NCI-H1436 treated with DMSO at 0.1 percent for 48 hours (cell line): ENCODE measurements at places on chromosomes 7 and 10.

GRCh38 chr7:131733604-131734003, 177.2 kb upstream of the PODXL start:
- no peak for DNase-seq

GRCh38 chr7:132573251-132573955, 2.9 kb downstream of the PLXNA4 start:
- no peak for DNase-seq

DNA sequence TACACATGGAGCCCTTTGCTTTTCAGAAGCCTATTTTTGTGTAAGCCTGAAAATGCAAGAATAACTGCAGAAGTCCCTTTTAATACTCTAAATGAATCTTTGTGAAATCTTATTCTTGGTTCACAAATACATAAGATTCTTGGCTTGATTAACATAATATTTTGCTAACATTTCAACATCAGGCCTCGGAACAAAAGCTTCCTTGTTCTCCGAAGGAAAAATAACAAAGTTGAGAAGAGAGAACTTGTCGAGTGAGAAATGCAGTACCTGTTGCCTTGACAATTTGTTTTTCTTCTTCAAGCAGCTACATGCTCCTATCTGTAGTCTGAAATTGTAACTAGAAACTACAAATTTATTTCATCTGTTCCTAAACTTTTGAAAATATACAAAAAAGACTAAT, 8.5 kb downstream of the NT5C2 start:
- DNase-seq: no peak

DNA sequence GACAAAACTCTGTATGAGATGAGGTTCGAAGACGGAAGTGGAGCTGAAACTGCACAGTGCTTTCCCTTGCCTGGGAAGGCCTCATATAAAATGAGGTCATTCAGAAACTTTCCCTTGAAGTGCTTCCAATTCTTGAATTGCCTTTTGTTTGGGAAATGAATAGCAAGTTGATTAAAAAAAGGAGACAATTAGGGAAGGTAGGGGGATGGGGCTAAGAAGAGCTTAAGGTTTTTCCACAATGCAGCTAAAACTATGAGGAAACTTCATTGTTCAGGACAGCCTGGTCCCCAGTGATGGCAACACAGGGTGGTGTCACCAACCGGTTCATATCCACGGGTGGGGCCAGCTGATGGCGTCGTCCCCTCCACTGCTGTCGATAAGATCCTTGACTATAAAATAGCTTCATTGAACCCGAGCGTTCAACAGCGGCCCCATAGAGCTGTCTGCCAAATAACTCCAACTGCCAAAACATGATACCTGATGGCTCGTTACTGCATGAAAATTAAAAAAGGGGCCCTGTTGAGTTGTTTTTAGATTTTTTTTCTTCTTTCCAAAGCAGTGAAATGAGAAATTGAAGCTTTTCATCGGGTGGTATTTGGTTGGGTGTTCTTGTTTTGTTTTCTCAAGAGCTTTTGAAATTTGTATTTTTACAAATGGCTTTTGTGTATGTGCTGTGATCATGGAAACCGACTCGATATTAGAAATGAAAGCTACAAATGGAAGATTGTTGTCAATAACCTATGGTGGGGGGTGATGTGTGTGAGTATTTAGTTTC, 2.8 kb upstream of the CELF2 start:
- DNase-seq: no peak

GRCh38 chr10:130037169-130037661, 73.1 kb upstream of the EBF3 start:
- no peak for DNase-seq

- no peak for DNase-seq
Measured at GRCh38 chr7:49771427-49772176, 1.8 kb upstream of the VWC2 start.

DNA sequence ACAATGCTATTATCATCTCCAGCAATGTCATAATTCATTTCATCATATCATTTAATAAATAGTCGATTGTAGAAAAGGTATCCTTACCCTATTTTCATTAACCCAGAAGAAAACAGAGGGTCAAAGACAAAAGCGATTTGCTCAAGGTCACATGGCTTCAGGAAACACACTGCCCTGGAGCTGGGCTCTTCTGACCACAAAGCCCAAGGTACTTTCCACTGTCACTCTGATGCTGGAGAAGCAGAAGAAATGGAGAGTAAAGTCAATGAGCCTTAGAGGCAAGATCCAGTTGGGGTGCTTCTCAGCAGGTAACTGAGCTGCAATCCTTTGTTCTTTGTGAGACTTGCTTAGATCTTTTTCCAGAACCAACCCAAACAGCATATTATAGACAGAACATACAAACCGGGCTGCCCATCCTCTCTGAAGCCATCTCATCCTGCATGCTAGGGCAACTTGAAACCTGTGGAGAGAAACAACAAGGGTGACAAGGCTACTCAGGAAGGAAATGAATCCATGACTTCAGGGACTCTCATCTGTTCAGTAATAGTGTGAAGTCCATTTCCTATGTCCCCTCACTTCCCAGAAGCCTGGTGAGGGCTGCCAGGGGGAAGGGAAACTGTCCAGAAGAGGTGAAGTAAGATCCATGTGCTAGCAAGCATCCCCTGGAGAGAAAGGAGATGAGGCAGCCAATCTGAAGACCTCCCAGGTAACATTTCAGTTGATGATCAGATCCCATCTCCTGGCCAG, 148.6 kb upstream of the SVIL start:
- DNase-seq: no peak

GRCh38 chr7:74153736-74154135, 20.4 kb upstream of the EIF4H start:
- no peak for DNase-seq

- no peak for DNase-seq
Measured at GRCh38 chr10:17273403-17273802, 45.4 kb downstream of the VIM start.

GRCh38 chr7:35021445-35021844, 15.8 kb downstream of the DPY19L1 start:
- DNase-seq: no peak

- DNase-seq: no peak
Measured at GRCh38 chr10:57806675-57807074, 461.0 kb downstream of the IPMK start.

DNA sequence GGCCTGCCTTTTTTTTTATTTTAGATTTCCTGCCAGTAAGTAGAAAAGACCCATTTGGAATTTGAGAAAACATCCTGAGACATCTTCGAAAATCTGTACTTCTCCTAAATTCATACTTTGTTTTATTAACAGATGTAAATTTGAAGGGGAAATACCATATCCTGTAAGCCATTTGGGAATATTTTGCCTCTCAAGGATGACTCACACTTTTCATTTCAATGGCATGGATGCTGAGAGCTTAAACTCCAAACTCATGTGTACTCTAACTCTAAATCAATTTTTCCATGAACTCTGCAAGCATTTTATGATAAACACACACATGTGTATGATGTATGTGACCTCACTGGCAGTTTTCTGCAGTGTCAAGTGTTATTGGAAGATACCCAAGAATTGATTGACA, 89.0 kb downstream of the SEMA3A start:
- DNase-seq: no peak

- no peak for DNase-seq
Measured at GRCh38 chr10:129929343-129930292, 34.5 kb downstream of the EBF3 start.

DNA sequence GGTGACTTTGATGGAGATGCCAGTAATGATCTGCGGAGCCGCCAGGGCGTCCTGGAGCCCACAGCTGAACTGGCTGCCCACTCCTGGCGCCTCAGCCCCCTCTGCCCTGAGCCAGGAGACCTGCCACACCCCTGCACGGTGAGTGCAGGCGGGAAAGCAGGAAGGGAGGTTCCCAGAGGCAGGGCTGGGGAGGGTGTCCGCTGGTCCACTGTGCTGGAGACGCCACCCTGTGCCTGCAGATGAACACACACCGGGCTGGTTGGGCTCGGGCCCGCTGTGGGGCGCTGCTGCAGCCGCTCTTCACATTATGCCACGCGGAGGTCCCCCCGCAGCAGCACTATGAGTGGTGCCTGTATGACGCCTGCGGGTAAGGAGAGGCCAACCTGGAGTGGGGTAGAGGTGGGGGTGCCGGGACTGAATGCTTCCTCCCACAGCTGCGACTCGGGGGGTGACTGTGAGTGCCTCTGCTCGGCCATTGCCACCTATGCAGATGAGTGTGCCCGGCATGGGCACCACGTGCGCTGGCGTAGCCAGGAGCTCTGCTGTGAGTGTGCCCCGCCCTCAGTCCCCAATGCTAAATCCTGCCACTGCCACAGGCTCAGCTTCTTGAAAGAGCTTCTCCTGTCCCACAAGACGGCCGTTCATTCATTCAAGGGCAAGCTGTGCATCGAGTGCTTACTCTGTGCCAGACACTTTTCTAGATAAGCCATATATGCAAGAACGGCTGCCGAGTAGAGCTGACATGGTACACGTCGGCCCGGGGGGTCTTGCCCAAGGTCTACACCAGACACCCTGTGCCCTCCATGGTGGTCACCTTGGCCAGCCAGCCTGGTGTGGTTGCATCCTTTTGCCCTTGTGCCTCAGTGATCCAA, 14.3 kb upstream of the ZNF467 start:
- DNase-seq: no peak
